ENCODE measurements at places on chromosomes 4 and X. TPM values are rescaled to one million over a fixed set of nuclear protein-coding genes. Genes with fewer than 3 reads are reported as not detected.

BMP3 gene
- not detected for total RNA-seq

TMEM271 gene
- total RNA-seq = not detected

SERTM2 gene
- not detected for total RNA-seq

CYLC1 gene
- total RNA-seq = not detected

PABPC1L2B gene
- not detected for total RNA-seq

CYP2U1 gene
- 3.3 TPM for total RNA-seq

SORCS2 gene
- total RNA-seq = not detected

LONRF3 gene
- total RNA-seq = 1.1 TPM

RAI2 gene
- total RNA-seq = not detected

LAMTOR3 gene
- total RNA-seq = 30.3 TPM

SUPT20HL1 gene
- not detected for total RNA-seq

WAS gene
- total RNA-seq = 171 TPM

TLR3 gene
- total RNA-seq = 0.53 TPM

CXCL1 gene
- not detected for total RNA-seq

All from activated naive CD4-positive, alpha-beta T cell treated with anti-CD3 and anti-CD28 coated beads, Interleukin-2, amount 10 ng/mL, durations not matched to agents 5 hours and 36 hours (primary cell).